ENCODE measurements at places on chromosomes 7 and 10.

DNA sequence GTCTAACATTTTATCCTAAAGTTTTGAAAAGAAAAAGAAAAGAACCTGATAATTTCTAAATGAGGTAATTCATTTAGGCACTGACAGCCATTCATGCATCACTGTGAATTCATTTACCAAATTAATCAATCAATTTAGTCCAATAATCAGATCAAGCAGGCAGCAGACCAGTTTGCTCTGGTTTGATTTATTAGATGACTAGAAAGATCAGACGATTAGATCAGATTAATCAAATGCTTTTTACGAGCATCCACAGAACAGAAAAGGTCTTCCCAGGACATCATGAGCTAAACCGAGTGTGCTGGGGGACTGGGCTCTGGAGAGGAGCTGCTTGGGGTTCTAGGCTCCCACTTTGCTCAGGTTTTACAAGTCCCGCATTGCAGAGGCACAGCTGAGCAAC, 226.5 kb upstream of the MYO3A start:
- no peak for DNase-seq

DNA sequence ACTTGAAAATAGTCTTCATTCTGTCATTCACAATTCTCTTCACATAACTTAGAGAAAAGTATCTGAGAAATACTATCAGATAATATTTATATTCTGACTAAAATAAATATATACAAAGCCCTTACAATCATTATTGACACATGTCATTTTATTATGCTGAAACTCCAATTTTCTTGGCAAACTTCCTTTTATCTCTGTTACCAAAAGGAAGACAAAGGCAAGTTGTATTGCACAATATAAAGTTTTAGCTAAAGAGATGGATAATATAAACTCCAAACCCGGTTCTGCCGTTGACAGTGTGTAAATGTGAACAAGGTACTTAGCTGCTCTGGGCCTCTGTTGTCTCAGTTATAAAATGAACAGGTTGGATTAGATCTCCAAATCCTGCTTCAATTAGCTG, 99.0 kb upstream of the MDFIC start:
- DNase-seq = no peak

GRCh38 chr7:17094963-17095574, 203.4 kb upstream of the AHR start:
- no peak for DNase-seq

DNA sequence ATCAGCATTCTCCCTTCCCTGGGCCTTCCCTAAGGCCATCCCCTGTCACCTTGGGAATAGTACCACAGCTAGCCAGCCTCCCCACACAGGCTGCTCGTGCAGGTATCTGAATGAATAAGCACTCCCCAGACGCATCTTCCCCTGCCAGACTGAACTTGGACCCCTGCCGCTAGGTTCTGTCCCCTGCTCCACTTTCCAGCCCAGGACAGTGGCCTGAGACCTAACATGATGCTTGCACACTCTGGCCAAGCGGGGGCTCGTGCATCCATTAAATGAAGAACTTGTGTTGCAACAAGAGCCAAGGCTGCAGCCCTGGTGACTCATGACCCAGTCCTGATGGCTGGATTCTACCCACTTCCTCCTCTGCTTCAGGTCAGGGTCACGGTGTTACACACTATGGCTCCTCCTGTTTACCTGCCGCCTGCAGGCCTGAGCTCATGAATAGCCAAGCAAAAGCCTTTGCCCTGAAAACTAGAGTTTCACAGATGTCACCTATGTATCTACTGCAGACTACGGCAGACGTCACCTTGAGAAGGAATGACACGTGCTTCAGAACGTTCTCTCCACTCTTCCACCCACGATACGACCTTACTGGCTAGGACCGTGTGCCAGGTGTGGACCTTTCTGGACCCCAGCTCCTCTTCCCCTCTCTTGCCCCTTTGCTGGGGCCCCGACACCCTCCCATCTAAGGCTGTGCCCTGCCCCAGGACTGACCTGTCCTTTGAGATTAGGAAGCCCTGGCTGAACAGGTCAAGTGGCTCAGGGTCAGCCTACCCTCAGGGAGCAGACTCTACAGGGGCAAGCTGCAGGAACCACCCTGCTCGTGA, 6.5 kb downstream of the ASB13 start:
- DNase-seq = no peak

- DNase-seq = no peak
Observed at GRCh38 chr10:5563321-5563961, 38.7 kb downstream of the CALML3 start.

DNA sequence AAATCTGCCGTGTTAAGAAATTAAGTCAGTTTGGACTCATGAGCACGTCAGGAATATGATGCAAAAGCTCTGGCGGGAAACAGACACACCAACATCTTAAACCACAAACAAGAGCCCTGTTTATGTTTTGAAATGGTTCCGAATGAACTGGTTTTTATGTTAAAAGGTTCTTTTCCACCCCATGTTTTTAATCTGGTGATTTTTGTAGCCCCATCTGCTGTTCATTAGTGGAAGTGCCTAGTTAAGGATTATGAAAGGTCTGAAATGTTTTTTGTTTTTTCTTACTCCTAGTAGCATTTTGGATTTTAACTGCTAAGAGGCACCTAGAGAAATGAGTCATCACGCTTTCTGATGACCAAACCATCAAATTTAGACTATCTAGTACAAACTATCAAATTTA, 404.1 kb upstream of the MKI67 start:
- DNase-seq = no peak
